ENCODE measurements at places on chromosomes 12 and 14.
A peak's percentile ranks its signal among the peaks of the same experiment; 100 is the strongest.

GRCh38 chr14:21087294-21088091 lies 11.0 kb downstream of the ZNF219 start:
- DNase-seq, result peak; percentile 56

DNA sequence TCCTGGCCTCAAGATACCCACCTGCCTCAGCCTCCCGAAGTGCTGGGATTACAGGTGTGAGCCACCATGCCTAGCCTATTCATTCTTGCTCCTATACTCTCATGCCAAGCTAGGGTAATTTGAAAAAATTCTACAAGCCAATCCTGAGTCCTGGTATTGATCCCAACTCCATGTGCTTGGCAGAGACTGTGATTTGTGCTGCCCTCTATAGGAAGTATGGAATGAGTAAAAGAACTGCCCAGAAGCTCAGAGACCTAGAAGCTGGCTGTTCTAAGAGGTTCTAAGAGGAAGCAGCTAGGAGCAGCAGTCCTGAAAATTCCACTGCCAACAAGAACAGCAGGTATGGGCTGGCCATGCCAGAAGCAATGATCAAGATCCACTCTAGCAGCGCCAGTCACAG lies 402.5 kb downstream of the PCNX1 start:
- no peak for DNase-seq

DNA sequence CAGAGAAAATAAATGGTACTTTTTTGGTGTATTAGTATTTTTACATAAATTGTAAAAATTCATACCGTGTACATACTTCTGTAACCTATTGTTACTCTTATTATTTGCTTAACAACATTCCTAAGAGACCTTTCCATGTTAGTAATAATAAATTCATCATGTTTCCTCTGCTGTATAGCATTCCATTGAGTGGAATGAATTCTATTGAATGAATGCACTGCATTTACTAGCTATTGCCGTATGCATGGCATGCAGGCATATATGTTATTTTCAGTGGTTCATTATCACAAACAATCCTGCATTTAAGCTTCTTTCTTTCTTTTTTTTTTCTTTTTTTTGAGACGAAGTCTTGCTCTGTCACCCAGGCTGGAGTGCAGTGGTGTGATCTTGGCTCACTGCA lies 137.6 kb upstream of the TBX3 start:
- no peak for DNase-seq

GRCh38 chr14:72155379-72155993 lies 223.3 kb downstream of the RGS6 start:
- DNase-seq, result no peak

DNA sequence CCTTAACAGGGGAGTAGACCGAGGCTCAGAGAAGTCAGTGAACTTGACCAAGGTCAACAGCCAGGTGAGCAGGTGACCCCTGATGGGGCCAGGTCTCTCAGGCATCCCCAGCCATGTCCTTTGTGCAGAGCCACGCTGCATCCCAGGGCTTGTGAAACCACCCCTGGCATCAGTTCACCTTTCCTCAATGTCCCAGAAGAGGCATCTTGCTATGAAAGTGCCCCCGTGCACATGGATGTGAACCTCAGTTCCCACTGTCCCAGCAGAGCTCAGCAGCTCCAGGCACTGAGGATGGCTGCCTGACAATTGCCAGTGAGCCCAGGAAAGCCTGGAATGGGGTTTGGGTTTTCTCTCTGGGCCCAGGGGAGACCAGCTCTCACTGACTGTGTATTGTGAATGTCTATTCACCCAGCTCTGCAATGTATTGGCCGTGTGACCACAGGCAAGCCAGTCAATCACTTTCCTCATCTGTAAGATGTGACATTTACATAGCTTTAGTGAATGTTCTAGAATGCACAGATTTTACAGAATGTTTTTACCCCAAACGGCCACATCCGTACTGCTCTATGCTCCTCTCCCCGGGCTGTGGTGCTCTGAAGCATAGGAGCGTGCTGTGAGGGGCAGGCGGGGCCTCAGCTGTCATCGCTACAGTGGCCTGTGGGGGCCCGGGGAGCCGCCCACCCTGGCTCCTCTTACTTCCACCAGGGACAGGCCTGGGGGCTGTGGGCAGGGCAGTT lies 4.9 kb downstream of the CACNA2D4 start:
- DNase-seq, result no peak

GRCh38 chr12:39165338-39165737 lies 259.9 kb upstream of the CPNE8 start:
- no peak for DNase-seq

GRCh38 chr14:50232276-50232642 lies 881 bp upstream of the SOS2 start:
- no peak for DNase-seq

GRCh38 chr12:49568442-49569162 lies 660 bp upstream of the MCRS1 start:
- DNase-seq, result no peak

DNA sequence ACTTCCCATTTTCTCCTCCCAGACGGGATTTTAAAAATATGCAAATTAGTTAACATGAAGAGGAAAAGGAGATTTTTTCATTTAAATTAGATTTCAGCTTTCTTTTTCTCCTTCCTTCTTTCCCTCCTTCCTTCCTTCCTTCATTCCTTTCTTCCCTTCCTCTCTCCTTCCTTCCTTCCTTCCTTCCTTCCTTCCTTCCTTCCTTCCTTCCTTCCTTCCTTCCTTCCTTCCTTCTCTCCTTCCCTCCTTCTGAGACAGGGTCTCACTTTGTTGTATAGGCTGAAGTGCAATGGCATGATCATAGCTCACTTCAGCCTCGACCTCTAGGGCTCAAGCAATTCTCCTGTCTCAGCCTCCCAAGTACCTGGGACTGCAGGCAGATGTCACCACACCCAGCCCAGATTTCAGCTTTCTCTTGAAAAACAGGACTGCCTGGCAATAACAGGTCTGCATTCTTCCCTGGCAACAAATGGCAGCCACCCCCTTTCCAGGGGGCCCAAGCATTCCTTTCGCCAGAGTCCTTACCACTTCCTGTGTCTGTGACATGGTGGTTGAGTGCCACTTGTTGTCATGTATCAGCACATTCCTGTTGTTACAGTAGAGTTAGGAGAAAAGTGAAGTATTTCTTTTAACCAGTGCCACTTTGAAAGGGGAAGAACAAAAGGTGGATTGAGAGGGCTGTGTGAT lies 119.1 kb downstream of the PTPN11 start:
- no peak for DNase-seq

- DNase-seq, result peak; percentile 41
Observed at GRCh38 chr14:74684434-74684833, 28.4 kb downstream of the AREL1 start.

Measured in activated naive CD4-positive, alpha-beta T cell treated with anti-CD3 and anti-CD28 coated beads for 36 hours (primary cell).